Astrocyte (in vitro differentiated cells and primary cell): ENCODE measurements at places on chromosomes 6 and 20. TPM values are rescaled to one million over a fixed set of nuclear protein-coding genes. Genes with fewer than 3 reads are reported as not detected.

- no peak for DNase-seq
Measured at GRCh38 chr6:170439366-170440361, 113.4 kb downstream of the PSMB1 start.

DNA sequence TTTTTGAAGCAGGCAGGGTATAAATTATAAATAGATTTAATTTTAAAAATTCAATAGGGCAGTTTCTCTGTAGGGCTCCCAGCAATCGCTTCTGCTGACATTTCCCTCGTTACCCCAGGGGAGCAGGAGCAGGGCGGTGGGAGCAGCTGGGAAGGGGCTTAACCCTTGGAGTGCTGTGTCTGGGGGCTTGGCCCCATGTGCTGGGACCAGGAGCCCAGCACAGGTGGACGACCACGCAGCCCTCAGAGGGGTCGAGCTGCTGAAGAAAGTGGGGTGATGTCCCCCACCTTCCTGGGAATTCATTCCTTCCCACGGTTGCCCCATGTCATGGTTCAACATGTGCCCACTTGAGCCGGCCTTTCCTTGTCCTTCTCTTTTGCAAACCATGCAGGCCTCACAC is 67.5 kb upstream of the STX16 start:
- no peak for DNase-seq

- no peak for DNase-seq
Measured at GRCh38 chr6:155256122-155256795, 7.6 kb upstream of the CLDN20 start.

The EYA2 gene
- 1.4 and 1.5 TPM in 2 replicates for total RNA-seq

The ADIG gene
- not detected in 2 replicates for total RNA-seq

The AVP gene
- not detected in 2 replicates for total RNA-seq

GRCh38 chr6:46773201-46773855 is 19.9 kb upstream of the MEP1A start:
- DNase-seq = no peak

The SEC23B gene
- total RNA-seq = 61.5 and 66.4 TPM in 2 replicates

GRCh38 chr6:32369660-32370059 is 2.0 kb downstream of the TSBP1 start:
- DNase-seq = peak; percentile 76

The TEAD3 gene
- total RNA-seq = 73.3 and 75.5 TPM in 2 replicates

DNA sequence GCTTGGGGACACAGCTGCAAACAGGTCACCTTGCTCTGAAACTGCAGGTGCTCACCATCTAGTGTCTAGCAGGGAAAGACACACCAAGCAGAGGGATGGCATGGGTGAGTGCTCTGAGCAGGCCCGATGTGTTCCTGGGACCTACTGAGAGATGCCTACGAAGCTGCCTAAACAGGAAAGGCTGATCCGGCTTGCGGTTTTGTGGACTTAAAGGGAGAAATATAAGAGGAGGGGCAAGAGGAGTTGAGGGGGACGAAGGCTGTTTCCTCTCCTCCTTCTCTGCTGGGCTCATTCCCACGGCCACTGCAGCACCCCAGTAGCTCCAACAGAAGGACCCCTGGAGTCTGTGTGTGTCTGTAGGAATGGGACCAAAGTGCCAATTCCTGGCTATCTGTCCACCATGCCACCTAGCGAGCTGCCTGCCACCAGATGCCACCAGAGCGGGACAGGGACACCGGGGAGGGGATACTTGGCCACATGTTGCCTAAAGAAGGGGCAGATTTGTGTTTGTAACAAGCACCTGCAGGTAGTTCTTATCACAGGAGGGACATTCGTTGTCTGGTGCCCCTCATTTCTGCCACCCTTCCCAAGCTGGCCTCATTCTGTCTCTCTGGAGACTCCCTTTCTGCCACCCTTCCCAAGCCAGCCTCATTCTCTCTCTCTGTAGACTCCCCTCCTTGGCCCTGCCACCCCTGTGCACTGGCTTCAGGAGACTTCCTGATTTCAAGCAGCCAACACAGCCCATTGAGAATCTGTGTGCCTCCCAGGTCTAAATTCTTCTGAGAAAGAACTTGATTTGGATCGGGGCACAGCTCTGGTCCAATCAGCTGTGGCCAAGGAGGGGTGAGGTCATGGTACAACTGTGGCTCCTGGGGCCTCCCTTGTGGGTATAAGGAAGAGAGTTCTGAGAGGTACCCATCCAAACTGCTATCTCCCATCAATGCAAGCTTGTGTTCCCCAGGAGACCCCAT is 221.8 kb downstream of the ANKRD60 start:
- no peak for DNase-seq

- no peak for DNase-seq
Measured at GRCh38 chr20:58956078-58956477, 25.0 kb upstream of the NELFCD start.

DNA sequence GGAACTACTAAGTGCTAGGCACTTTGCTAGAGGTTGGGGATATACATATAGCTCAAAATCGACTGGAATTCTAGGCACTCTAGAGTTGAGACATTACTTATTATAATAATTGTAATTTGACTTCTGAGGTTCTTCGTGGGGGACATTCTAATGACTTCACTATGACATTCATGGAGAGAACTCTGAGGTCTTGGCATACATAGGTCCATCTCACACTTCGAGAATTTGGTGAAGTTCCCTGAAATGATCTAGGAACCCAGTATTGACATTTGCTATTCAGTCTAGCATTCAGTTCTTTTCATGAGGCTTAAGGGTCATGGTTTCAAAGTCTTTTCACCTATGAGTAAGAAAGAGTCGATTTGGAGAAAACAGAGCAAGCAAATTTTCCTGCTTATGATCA is 446.6 kb upstream of the JAG1 start:
- peak; percentile 42 for DNase-seq

The NKAIN2 gene
- total RNA-seq = 0.07 TPM in 1 of 2 replicates, not detected in the other

The LY6G5B gene
- 17.5 and 20.3 TPM in 2 replicates for total RNA-seq

The GFRAL gene
- not detected in 2 replicates for total RNA-seq

GRCh38 chr20:20231528-20232298 is 136.2 kb upstream of the INSM1 start:
- DNase-seq = no peak

- no peak for DNase-seq
Measured at GRCh38 chr6:166411271-166411670, 28.5 kb upstream of the MPC1 start.

DNA sequence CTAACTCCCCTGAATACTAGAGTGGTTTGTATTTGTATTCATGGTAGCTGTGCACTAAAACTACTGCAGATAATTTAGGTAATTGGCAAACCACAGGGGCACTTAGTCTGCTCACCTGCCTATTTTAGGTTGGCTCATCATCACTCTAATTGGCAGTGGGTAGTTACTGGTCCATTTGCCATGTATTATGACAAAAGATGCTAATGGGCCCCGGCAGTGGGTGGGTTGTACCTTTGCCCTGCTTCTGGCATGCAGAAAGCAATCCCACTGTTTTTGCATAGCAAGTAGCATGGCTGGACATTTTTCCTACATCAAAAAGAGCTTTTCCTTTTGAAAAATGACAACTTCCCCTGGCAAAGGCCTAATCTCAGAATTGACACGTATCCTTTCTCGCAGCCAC is 741.4 kb upstream of the MAP3K7 start:
- no peak for DNase-seq

- DNase-seq = peak; percentile 89
Measured at GRCh38 chr6:132369526-132369925, 31.7 kb downstream of the MOXD1 start.

DNA sequence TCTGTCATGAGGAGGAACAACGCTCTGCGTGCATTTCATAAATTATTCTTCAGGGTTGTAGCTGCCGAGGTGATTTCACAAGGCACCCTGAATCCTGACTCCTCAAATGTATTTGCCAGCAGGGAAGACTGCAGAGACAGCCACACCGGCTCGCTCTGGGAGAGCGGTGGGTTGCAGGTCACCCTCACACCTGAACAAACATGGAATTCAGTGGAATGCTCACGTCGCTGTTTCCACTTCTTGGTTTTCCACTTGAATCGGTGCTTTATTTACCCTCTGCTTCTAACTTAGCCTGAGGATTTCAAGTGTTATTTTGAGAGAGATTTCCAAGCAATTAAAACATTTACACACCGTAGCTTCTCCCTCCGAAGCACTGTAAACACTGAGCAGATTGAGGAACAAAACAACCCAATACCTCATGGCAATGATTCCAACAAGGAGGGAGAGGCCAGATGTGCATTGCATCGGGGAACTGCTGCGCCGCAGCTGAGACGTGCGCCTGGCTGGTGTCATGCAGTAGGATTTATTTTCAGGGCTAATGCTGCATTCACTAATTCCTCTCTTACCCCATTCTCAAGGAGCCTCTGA is 59.5 kb upstream of the GGTLC1 start:
- no peak for DNase-seq

The MATN4 gene
- 0.19 and 0.20 TPM in 2 replicates for total RNA-seq

The OR14J1 gene
- not detected in 2 replicates for total RNA-seq

The C6orf141 gene
- 0.55 and 4.6 TPM in 2 replicates for total RNA-seq

GRCh38 chr20:15544742-15545141 is 1028.5 kb downstream of the KIF16B start:
- no peak for DNase-seq

The NMBR gene
- not detected in 2 replicates for total RNA-seq

The ZNF334 gene
- total RNA-seq = 8.5 and 9.3 TPM in 2 replicates

DNA sequence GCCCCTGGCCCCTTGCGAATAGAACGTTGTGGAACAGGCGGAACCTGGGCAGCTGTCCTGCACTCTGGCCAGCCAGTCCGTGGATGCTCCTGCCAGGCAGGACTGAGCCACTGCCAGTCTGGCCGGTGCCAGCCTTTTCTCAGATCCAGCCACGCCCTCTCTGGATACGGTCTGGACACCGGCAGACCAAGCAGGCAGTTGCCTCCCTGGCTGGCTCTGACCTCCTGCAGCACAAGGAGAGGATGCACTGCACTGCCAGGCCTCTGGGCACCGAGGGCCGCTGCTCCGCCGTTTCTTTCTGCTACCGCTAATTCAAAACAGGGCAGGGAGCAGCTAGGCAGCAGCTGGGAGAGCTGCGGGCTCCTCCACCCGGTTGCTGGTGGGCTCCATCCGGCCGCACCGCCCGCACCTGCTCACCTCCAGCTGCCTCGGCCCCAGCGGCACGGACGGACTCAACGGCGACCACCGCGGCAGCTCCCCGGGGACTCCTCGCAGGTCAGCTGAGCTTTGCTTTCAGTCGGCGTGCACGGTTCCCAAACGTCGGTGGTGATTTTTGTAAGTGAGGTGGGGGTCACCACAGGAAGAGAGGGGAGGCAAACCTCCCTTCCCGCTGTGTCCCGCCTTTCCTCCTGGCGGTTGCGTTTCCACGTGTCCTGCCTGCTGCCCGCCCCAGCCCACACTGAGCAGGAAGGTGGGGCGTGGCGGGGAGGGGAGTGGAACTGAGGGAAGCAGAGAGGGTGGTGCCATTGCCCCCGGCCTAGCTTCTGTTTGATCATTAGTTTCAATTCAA is 30.3 kb upstream of the AFDN start:
- no peak for DNase-seq

DNA sequence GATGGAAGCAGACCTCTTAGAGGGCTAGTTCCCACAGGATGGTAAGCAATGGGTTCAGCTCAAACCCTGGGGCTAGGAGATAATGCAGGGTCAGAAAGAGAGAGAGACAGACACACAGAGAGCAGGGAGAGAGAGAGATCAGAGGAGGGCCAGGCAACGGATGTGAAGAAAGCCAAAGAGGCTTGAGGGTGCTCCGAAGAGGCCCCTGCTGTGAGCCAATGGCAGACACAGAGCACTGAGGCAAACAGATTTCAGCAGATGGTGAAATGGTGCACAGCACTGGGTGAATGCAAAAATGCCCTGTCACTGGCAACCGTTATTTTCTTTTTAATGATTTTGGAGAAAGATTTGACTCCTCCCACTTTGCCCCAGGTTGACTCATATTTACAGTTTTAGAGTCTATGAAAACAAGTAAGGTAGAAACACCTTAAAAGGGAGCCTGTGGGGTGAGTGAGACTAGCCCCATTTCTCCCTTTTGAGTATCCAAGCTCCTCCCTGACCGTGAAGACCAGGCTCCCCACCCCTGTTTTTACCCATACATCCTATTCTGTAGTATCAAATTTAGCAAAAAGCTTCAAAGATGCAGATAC is 840 bp downstream of the DEFB132 start:
- DNase-seq = no peak

The MROH8 gene
- 1.2 and 1.3 TPM in 2 replicates for total RNA-seq

DNA sequence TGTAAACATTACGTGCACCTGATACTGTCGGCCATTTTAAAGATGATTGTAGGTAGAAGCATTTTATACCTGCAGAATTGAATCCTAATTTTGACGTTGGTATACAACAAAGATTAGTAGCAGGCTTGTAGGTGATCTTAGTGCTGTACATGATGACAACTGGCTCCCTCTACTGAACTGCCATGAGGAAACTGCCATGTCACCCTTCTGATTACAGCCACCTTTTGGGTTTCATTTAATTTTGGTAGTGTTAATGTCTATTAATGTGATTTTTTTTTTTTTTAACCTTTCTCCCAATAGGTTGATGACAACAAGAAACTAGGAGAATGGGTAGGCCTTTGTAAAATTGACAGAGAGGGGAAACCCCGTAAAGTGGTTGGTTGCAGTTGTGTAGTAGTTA is 2.3 kb downstream of the RPS12 start:
- no peak for DNase-seq

The HTR1E gene
- total RNA-seq = not detected in 2 replicates

The OPRM1 gene
- total RNA-seq = not detected in 2 replicates

GRCh38 chr6:2796861-2797260 is 31.7 kb downstream of the WRNIP1 start:
- no peak for DNase-seq

GRCh38 chr6:111798281-111798725 is 74.9 kb downstream of the FYN start:
- DNase-seq = no peak

DNA sequence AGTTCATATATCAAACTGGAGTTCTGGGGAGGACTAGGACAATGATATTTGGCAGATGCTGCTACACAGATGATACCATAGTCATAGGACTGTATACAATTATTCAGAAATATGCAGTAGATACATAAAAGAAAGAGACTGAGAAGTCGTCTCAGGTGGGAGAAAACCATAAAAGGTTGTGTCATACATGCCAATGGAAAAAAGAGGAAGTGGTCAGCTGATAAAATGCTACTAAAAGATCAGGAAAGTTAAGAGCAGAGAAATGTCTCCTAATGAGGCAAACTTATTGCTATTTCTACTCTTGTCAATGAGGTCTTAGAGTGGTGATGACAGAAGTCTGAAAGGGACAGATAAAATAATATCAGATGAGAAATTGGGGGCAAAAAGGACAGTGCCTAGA is 407.6 kb downstream of the COL12A1 start:
- no peak for DNase-seq

The SLC32A1 gene
- total RNA-seq = not detected in 2 replicates

DNA sequence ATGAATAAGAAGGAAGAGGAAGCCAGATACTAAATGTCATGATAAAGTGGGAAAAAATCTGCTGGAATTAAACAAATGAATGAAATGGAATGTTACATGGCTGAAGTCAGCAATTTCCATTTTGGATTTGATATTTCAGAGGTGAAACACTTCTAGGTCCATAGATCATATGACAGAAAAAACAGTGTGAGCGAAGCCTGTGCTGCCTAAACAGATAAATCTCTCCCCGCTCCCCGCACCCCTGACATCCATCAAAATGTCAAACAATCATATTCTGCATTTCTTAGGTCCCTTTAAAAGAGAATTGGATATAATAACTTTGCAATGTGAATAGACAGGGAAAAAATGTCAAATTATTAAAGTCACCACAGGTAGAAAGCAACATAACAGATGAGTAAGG is 26.0 kb upstream of the TRDN start:
- no peak for DNase-seq

The PGM3 gene
- 147 and 151 TPM in 2 replicates for total RNA-seq

- DNase-seq = no peak
Measured at GRCh38 chr6:7515363-7515762, 26.1 kb upstream of the DSP start.

GRCh38 chr6:169190144-169190584 is 63.5 kb downstream of the THBS2 start:
- DNase-seq = peak; percentile 98

- DNase-seq = no peak
Measured at GRCh38 chr6:93394471-93394870, 24.9 kb downstream of the EPHA7 start.
